ENCODE measurements at places on chromosomes 4 and X.

- DNase-seq = no peak
These were observed 446.9 kb downstream of the BCOR start for GRCh38 chrX:39650768-39651347.

GRCh38 chrX:150759568-150760416 lies 66.6 kb downstream of the MTMR1 start:
- no peak for DNase-seq

DNA sequence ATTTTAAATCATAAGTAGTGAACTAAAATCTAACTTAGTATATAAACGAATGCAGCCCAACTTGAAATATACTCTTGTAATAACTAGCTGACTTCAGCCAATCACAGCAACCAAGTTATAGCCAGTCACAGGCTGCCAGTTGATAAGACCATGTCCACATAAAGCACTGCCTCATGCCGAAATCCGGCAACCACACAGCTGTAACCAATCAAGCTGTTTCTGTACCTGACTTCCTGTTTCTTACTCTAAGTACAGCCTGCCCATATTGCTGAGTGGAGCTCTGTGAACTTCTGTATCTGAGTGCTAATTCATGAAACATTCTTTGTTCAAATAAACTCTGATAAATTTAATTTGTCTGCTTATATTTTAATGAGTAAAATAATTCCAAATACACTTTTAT lies 805.3 kb upstream of the EPHA5 start:
- DNase-seq = no peak

- DNase-seq = no peak
These were observed 12.3 kb downstream of the PPP3CA start for GRCh38 chr4:101334963-101335572.

GRCh38 chrX:10172877-10173276 lies 16.1 kb downstream of the CLCN4 start:
- DNase-seq = no peak

DNA sequence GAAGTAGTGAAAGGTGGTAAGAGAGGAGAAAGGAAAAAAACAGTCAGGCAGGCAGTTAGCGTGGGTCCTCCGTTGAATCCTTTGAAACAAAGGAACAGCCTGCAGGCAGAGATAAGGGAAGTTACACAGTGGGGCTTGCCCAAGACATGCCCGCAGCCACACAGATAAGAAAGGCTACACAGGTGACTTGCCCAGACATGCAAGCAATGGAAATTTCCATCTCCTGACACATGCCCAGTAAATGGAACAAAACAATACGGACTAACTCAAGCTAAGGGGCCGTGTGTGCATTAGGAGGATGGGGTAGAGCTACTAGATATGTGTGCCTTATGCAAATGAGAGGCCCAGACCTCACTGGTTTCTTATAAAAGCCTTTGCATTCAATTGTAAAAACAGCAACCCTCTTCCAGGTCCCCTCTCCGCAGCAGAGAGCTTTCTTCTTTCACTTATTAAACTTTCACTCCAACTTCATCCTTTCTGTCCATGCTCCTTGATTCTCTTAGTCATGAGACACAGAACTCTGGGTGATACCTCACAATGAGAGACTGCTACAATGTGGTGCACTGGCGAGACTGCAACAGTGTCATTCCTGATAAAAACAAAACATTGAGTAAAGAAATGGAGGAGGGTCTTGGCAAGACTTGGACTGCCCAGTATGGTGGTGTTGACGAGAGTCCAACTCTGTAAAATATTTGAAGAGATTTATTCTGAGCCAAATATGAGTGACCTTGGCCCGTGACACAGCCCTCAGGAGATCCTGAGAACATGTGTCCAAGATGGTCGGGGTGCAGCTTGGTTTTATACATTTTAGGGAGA lies 997.4 kb upstream of the PRKX start:
- no peak for DNase-seq

- no peak for DNase-seq
These were observed 4.8 kb downstream of the SLC49A3 start for GRCh38 chr4:683982-684622.

DNA sequence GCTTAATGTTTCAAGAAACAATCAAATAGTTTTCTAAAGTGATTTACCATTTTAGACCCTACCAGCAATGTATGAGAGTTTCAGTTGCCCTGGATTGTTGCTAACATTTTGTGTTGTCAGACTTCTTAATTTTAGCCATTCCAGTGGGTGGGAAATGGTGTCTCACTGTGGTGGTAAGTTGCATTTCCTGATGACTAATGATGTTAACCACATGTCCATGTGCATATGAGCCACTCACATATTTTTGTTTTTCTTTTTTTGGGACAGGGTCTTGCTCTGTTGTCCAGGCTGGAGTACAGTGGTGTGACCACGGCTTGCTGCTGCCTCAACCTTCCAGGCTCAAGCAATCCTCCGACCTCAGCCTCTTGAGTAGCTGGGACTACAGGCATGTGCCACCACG lies 48.3 kb downstream of the MED28 start:
- DNase-seq = no peak

DNA sequence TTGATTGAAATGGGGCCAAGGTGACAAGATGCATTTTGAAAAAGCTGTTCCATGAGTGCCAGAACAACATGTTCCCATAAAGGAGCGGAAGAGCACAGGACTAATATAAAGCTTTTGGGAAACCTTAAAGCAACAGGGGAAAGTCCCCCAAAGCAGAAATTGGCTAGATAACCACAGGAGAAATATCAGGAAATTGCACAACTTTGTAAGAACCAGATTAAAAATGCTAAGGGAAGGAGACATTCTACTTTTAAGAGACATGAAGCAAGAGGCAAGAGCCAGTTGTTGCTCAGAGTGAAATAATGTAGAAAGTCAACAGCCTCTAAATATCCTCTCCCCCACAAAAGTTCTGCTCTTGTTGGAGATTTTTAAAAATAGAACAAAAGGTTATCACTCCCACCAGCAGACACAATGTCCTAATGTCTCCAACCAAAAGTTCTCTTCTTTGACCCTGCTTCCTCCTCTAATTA lies 85.2 kb upstream of the LNX1 start:
- no peak for DNase-seq

- DNase-seq = no peak
These were observed 17.0 kb upstream of the MAGED1 start for GRCh38 chrX:51876441-51876840.

GRCh38 chr4:96685691-96686090 lies 845.8 kb downstream of the PDHA2 start:
- DNase-seq = no peak

- DNase-seq = no peak
These were observed 203.3 kb downstream of the NWD2 start for GRCh38 chr4:37447886-37448285.

GRCh38 chrX:17535229-17535628 lies 160.2 kb downstream of the NHS start:
- no peak for DNase-seq

GRCh38 chr4:165383591-165384073 lies 4.8 kb downstream of the CPE start:
- no peak for DNase-seq

GRCh38 chr4:1210241-1210841 lies 38.0 kb upstream of the SPON2 start:
- no peak for DNase-seq

- no peak for DNase-seq
These were observed 124.2 kb downstream of the ARHGAP6 start for GRCh38 chrX:11541510-11541909.

DNA sequence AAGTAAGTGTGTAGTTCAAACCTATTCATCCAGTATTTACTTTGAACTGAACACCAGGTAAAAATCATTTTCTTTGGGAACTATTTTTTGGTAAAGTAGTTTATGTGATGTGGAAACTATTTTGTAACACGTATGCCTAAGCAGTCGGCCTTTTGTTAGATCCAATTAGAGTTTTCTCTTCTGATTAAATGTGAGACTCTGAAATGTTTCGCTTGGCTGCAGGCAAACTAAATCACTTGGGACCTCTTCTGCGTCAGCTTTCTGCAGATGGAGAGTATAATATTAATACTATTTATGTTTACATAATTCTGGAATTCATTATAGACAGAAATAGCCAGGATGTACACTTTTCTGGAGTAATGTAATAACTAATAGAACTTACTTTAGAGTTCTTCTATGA lies 46.9 kb downstream of the BMPR1B start:
- DNase-seq = no peak

DNA sequence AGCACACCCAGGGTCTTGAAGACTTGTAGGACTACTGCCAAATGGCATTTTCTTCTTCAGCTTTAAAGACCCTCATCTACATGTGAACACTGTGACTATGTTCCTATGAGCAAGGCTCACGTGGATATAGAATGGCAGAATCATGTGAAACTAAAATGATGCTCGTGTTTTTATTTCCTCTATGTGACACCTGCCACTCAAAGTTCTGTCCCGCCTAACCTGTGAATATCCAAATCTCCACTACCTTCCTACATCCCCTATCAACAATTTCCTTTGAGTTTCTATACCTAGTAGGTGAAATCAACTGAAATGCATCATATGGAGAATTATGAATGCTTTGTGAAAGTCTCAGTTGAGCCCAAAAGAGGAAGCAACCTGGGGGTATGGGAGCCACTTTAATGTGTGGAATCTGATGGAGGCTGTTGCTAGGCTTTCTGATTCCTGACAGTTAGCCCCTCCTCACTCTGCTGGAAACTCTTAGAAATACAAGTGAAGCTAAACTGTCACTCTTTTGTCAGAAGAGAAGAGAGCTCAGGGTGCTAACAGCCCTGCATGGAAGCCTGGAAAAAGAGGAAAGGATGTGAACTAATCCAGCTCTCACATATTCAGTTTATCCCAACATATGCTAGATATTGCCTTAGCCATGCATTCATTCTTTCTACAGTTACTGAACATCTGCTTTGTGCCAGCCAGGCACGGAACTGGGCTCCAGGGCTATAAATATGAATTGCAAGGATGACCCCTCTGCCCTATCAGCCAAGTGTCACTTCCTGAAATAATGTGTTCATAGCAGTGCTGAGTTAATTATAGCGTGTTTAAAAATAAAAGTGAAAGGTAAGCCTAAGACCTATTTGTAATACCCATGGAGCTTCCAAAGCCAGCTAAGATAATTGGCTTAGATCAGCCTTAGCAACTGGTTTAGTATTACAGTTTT lies 11.0 kb downstream of the LHFPL1 start:
- DNase-seq = no peak

GRCh38 chr4:106039796-106040195 lies 144.5 kb downstream of the NPNT start:
- DNase-seq = no peak

- no peak for DNase-seq
These were observed 16.8 kb downstream of the FAM53A start for GRCh38 chr4:1667273-1667672.

DNA sequence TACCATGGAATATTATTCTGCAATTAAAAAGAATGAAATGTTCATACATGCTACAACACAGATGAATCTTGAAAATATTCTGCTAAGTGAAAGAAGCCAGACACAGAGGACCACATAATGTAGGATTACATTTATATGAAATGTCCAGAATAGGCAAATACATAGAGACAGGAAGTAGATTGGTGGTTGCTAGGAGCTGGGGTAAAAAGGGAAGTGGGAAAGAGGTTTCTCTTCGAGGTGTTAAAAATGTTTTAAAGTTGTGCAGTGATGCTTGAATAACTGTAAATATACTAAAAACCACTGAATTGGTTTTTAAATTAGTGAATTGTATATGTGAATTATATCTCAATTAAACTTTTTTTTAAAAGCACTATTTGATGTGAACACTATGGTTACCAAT lies 3.6 kb upstream of the NXT2 start:
- no peak for DNase-seq

GRCh38 chrX:75784680-75785491 lies at the start of gene MAGEE2:
Gene MAGEE2, minus strand, starts transcription at chrX:75785254. Its CDS starts 203 bp downstream, at chrX:75785051.
- DNase-seq = no peak

DNA sequence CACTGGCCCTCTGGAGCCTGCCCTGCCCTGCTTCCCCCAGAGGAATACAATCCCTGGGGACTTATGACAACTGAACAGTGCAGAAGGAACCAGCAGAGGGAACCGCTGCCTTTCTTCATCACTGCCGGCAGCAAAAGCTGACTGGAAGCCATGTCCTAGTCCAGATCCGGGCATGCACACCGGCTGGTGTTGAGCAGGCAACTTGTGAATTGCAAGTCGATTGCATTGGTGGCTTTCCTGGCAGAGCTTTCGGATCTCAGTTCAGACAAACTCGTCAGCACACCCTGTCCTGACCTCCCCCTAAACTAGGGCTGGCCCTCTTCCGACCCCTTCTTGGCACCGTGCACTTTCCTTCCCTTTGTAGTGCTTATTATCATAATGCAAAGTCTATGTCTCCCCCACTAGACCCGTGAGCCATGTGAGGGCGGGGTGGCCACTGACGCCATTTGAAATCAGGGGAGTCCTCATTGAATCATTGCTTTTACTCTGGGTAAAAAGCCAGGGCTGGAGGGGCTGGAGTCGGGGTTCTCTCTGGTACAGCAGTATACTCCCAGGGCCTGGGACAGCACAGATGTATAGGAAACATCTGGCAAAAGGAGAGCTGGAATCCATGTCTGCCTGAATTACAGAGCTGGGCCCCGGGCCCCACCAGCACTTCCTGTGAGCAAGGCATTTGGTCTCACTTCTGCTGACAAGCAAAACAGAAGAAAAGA lies 1.8 kb downstream of the ARHGAP4 start:
- DNase-seq = no peak

DNA sequence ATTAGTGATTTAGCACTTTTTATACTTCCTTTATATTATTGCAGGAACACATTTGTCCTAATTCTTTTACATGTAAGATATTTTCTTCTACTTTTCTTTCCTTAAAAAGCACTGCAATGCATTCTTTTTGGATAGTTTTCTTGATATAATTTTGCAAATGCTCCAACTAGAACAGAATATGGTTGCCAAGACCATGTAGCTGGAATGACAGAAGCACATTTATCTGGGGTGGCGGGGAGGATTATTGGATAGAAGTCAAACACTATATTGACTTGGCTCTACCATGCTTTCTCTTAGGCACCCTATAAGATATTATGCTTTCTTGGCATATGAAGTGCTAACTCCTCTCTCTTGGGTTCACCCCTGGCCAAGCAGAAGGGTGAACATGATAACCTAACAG lies 983.5 kb downstream of the FAT4 start:
- no peak for DNase-seq

DNA sequence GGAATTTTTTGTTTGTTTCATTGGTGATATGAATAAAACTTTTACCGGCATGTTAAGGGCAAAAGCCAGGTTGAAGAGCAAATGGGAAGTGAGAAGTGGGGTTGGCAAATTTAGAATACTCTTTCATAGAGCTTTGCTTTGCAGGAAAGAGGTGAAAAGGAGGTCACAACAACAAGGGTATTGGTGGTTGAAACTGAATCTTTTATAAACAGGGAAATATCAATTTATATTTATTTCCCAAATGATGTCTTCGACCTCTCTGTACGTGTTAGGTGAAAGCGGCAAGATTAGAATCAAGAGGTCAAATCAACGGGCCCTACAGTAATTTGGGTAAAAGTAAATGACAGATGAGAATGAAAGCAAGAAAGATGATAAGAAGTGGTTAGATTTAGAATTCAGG lies 3.4 kb downstream of the SMR3A start:
- no peak for DNase-seq

GRCh38 chr4:107572281-107572680 lies 147.8 kb downstream of the PAPSS1 start:
- DNase-seq = no peak

Data from stimulated activated CD4-positive, alpha-beta T cell treated with anti-CD3 and anti-CD28 coated beads, Interleukin-1b, Interleukin-23, amount 100 ng/mL, for 1 hour (primary cell).